ENCODE measurements at places on chromosomes 1 and 21.

DNA sequence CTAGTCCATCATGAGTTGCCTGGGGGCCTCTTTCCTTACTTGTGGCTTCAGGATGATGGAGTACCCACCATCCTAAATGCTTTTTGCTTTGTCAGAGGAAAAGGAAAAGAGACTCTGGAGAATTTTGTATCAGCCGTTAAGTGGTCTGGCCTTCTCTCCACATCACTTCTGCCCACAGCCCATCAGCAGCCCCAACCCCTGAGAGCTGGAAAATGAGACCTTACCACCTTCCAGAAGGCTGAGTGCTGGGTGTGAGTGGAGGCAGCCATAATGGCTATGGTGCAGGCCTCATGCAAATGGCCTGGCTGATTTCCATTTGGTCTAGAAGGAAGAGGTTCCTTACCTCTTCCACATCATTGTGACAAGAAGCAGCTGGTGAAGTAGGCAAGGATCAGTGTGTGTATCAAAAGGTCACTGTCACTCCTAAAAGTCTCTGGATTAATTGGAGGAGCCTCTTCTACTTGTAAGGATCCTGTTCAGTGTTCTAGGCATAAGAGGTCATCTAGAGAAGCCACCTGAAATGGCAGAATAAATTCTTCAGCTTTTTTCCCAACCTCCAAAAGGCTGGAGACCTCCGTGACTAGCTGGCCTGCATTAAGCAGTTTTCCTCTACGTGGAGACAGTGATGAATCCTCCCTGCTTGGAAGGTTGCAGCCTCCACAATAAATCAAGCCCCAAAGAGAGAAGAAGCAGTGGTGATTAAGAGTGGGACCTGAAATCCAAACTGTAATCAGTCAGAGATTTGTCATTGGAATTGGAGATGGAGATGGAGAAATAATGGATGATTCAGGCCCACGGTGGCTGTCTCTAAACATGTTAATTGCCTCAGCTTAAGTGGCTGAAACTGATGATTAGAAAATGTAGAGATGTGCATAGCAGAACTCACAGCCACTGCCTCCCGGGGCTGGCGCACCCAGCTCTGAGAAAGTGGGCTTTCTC, 111.5 kb downstream of the CNIH3 start:
- DNase-seq, result no peak

DNA sequence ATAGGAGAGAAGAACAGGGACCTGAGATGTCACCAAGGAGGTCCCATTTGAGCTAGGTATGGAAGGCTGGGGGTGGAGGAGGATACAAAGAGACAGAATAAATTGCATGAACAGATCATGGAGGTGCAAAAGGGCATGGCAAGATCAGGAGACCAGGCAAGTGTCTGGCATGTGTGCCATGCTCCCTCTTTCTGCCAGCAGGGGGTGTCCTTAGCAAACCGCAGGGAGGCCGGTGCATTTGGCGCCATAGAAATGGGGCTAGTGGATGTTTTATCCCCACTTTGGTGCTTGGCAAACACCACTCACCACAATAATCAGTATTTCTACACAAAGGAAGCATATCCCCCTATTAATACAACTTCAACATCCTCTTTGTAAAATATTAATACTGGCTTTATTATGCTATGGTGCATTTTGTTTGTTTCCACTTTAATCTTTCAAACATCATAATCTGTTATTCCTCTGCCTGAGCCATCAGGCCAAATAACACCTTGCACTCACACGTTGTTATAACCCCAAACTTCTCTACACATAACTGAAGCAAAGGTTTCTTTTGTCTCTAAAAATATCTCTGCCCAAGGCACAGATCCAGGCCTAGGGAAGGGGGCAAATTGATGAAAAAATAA, 25.9 kb downstream of the S100A6 start:
- DNase-seq, result peak; percentile 84

DNA sequence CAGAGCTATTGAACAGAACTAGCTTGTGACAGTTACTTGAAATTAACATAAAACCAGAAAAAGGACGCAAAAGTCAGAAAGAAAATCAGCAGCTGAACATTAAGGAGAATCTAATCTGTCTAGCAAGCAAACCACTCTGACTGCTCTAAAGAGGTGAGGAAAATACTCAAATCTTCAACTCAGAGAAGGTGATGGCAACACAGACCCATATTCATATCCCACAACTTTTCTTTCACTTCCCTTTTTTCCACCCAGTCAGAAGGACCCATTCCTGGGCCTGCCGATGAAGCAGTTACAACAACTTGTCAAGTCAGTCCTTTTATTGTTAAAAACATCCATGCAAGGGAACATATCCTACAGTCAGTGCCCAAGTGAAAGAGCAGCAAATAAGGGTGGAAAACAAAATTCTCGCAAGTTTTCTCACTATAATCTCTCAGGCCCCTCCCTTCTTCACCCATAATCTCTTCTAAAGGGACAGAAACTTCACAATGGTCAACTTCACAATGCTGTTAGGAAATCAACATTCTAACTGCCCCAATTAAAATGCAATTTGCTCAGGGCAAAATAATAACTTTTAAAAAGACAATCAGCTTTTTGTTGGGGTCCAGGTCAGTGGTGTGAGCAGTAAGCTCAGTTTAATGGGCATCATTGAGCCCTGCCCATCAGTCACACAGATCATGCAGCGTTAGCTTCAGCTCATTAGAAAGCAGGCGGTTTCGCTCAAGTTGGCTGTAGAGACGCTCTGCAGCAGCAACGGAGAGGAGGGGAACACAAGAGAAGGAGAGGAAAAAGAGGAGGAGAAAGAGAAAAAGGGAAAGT, 3.6 kb upstream of the NUP210L start:
- no peak for DNase-seq

DNA sequence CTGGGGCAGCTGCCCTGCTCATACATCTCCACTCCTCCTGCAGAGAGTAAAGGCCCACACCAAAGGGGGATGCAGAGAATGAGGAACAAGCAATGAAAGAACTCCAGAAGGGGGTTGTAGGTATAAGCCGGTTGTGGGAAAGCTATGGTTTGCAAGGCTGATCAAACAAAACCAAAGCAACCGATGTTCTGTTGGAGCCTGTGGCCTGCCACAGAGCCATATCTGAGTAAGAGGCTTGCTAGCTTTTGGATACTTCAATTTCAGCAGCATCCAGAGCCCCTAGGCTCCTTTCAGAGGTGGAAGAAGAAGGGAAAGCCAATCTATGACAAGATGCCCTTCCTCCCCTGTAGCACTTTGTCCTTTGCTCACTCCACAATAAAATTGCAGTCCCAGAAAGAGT, 163.2 kb downstream of the RRAGC start:
- DNase-seq, result no peak

DNA sequence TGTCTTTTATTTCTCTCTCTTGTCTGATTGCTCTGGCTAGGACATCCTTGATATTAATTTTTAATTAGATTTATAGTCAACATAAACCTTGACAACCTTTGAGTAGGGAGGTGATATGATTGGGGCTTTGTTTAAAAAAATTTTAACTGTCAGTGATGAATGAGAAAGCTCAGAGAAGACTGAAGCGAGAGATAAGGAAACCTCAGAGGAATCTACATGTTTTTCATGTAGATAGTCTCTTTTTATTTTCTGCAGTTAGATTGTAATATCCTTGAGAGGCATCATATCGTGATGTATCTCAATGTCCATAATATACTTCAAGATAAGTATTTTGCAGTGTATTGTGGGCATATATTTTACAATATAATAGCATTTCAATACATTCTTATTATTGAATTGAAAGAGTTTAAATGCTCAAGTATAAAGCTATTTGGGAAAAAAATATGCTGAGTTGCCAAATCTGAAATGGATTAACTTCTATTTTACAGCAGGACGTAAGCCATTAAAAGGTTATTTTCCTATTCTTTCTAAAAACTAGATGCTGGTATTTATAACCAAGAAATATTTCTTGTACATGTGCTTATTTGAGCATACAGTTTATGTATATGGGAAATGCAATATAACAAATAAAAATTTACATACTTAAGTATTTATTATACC, 802.4 kb upstream of the ADGRL4 start:
- DNase-seq, result no peak

- DNase-seq, result no peak
Measured at GRCh38 chr1:173392895-173393658, 84.1 kb upstream of the PRDX6 start.

DNA sequence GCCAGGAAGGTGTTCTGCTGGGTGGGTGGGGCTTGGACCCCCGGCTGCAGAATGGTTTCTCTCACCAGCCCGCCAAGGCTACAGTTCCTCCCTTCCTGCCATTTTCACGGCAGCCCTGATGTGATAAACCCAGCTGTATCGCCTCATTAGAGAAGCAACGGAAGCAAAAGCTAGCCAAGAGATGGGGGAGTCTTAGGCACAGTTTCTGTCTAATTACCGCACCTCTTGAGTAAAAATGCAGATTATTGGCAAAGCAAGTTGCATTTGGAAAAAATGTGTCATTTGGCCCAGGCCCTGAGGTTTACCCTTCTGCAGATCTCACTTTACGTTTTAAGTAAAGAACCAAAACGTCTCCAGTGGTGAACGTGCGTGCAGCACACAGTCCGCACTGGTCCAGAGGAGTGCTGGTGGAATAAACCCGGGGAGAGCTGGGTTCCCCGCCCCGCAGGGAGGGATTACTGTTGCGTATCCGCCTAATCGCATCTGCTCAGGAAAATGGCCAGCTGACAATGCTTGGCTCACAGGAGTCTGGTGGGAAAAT, 109.9 kb downstream of the GALNT2 start:
- DNase-seq, result peak; percentile 24

GRCh38 chr1:205225901-205226765, 1.6 kb upstream of the TMCC2 start:
- DNase-seq, result no peak

GRCh38 chr1:193456811-193457280, 270.4 kb upstream of the B3GALT2 start:
- DNase-seq, result no peak

DNA sequence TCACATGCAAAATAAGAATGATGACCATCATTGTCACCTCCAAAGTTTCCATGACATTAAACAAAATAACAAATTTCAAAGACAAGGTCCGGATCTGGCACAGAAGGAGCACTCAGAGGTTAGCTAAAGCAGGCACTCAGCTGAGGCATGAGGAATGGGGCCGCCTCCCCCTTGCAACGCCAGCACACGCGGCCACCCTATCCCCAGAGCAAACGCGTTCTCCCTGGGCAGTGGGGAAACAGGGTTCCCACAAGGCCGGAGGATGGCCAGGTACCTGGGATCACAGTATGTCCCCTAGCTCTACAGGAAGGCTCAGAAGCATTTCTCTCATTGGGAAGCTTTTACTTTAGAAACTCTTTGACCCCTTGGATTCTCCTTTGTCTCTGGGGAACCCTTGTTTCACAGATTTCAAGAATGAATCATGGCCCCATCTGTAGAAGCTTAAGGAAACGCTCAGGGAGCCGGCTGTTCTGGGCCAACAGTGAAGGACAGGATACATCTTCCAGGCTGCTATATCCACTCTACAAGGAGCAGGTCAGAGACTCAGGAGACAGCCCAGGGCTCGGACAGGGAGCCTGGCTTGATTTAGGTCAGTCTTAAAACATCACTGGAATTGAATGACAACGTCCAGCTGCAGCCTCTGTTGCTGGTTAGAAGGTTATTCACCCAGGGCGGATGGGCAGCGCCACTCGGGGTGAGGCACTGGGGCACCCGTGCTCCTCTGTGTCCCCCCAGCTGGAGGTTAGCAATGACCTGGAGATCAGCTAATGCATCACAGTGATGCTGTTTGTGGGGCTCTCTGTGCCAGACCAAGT, 496.4 kb downstream of the NPHP4 start:
- DNase-seq, result no peak

DNA sequence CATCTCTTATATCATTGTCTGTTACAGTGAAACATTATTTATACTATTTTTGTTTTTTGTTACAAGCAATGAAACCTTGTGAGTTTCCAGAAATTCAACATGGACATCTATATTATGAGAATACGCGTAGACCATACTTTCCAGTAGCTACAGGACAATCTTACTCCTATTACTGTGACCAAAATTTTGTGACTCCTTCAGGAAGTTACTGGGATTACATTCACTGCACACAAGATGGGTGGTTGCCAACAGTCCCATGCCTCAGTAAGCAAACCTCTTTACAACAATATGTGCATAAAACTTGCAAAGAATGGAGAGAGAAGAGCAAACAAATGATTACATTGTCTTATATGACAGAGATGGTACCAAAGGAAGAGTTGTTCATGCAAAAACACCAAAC, 22.4 kb downstream of the CFHR4 start:
- no peak for DNase-seq

GRCh38 chr1:94873520-94874351, 53.2 kb downstream of the CNN3 start:
- no peak for DNase-seq

DNA sequence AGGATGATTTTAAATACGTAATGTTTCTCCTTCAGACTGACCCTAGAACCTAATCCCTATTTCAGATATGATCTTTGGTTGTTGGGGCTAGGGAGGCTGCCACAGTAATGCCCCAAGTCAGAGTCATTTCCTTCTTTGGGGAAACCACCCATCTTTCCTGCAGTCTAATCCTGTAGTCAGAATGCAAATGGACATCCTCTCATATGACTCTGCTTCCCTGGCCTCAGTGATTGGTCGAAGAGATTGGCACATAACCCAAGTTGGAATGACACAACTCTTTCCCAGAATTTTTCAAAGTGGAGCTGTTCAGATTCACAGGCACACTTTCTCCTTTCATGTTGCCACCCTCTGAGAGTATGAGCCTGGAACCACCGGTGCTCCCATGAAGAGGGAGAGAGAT, 58.8 kb upstream of the ZNF644 start:
- DNase-seq, result no peak

DNA sequence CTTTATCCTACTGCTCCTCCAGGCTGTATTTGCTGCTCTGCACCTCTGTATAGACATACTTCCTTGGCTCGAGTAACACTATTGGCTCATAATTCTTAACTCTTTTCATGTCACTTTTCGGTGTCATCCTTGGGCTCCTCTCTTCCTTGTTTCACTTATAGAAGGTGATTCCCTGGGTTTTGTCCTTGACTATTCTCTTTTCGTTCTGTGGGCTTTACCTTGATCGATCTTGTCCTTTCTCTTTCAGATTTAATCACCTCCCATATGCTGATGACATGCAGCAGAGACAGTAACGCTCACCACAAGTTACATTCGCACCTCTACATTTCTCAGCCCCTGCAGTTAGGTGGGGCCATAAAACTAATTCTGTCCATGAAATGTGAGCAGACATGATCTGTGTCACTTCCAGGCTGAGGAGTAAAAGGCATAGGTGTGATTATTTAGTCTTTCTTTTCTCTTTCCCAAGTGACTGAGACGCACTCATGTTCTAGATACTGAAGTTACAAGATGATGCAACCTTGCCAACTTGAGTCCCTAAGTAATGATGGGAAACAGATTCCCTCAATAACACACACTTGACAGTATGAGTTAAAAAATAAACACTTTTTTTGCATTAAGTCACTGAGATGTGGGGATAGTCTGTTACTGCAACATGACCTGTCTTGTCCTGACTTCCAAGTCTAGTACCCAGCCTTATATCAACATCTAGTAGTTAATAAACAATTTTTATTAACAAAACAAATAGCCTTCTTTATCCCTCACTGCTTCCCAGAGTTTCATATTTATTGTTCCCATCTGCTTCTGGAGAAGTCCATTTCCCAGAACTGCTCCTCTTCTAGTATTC, 49.9 kb upstream of the HAO2 start:
- no peak for DNase-seq

GRCh38 chr1:26064553-26064952, 2.9 kb downstream of the TRIM63 start:
- DNase-seq, result no peak

Measured in activated T-cell treated with anti-CD3 and anti-CD28 coated beads, Interleukin-2, amount 50 U/mL, for 48 hours (primary cell).